Skeletal muscle tissue (tissue), 5 donors: ENCODE measurements at places on chromosomes 3 and 15. TPM values are rescaled to one million over a fixed set of nuclear protein-coding genes. Genes with fewer than 3 reads are reported as not detected.

DNAH12 gene
- total RNA-seq: 0.52 TPM

ZNF662 gene
- total RNA-seq: 11.0 TPM

CCDC13 gene
- total RNA-seq: not detected

WDR72 gene
- under 0.01 TPM for total RNA-seq

SCG3 gene
- under 0.01 TPM for total RNA-seq
